Fibroblast of the aortic adventitia (primary cell): ENCODE measurements at places on chromosomes 12 and 14. TPM values are rescaled to one million over a fixed set of nuclear protein-coding genes. Genes with fewer than 3 reads are reported as not detected.

Gene POTEM
- total RNA-seq, result not detected in 2 replicates

Gene ERP27
- 0.18 TPM in 1 of 2 replicates, not detected in the other for total RNA-seq

Gene SLC15A4
- total RNA-seq, result 23.8 and 54.0 TPM in 2 replicates

Gene SSTR1
- 0.57 and 0.63 TPM in 2 replicates for total RNA-seq
